ENCODE measurements at places on chromosomes 16 and 17.
A peak's percentile ranks its signal among the peaks of the same experiment; 100 is the strongest.

DNA sequence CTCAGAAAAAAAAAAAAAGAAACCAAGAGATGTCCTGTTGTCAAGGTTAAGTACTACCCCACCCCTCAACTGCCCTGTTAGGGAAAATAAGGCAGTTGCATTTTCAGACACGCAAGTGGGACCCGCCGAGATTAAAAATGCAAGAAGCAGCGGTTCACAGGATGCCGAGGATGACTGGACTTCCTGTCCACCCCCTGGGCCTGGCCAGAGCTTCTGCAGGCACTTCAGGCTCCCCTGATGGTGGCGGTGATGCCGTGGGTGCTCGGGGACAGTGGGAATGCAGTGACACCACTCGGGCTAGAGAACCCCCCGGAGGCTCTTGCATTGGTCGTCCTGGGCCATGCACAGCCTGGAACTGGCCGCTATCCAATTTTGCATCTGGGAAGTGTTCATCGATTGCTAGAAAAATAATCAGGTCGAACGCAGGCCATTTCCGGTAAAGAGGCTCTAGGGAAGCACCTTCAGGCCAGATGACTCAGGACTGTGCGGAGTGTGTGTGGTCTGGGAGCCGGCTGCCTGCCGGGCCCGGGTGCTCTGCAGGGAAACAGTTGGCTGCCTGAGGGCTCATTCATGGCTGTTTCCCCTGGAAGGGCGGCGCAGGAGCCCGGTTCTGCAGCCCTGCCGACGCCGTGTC lies 13.4 kb upstream of the CRISPLD2 start:
- DNase-seq: no peak

DNA sequence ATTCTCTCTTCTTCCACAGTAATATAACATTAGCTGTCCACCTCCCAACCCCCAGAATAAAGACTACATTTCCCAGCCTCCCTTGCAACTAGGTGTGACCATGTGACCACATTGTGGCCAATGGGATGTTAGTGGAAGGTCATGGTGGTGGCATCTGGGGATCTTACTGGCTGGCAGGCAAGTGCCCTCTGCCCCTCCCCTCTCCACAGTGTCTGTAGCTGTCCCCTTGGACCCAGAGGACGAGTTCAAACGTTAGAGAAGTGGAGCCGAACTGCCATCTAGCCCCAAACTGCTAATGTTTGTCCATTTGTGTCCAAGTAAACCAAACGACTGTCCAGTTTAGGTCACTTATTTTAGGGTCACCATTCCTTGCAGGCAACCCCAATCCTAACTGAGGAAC lies 26.6 kb upstream of the KCNG4 start:
- peak; percentile 9 for DNase-seq

- DNase-seq: peak; percentile 77
These were observed 15.3 kb upstream of the MNT start for GRCh38 chr17:2416010-2416734.

GRCh38 chr17:82097184-82097918 lies 685 bp downstream of the FASN start:
- DNase-seq: no peak

DNA sequence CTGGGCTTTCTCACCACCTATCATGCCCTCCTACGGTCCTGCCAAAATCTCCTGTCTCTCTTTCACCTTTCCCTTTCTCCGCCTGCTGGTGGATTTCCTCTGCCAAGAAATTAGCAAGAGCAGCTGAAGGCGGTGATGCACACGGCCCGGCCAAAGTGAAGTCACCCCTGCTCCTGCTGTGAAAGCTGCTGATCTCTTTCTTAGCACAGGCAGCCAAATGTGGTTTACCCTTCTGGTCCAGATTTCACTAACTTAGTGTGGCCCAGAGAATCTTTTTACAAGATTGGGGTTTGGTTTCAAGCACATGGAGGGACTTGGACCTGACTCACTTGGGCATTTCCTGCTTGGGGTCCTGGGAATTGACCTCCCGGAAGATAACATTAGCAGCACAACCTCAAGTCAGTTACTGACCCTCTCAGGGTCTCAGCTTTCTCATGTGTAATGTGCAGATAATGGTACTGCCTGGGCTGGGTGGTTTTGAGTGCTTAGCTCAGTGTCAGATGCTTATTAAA lies 155.7 kb downstream of the SOCS1 start:
- DNase-seq: peak; percentile 76

DNA sequence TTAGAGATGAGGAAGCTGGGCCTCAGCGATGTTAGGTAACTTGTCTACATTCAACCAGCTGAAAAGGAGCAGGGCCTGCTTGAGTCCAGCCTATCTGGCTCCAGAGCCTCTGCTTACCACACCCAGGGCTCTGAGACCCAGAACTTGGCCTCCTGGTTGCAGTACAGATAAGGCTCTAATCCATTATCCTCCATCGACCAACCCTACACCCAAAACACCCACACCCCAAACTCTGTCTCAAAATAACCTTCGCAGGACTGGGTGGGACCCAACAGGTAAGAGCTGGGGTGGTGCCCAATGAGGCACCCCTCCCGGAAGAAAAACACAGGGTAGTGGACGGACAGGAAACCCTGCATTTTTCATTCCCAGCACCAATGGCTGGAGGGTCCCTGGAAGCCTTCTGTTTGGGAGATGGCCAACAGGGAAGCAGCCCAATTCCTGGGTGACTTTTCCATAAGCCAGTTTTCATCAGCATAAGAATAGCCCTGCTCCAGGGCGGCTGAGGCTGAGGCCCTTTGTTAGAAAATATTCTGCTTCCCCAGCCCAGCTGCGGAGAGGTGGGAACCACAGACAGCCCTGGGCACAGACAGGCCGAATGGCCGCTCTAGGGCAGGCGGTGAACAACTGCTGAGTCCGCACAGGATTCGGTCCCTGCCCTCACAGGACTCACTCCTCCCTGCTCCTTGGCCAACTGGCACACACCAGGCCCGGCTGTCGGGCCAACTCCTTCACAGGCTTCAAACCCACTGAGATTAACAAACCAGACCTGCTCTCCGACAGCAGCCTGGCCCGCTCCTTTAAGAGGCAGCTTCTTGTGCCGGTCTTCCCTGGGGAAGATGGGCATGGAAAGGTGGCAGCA lies 9.8 kb downstream of the SMIM5 start:
- DNase-seq: no peak

- no peak for DNase-seq
These were observed 31.3 kb downstream of the MAP1LC3B start for GRCh38 chr16:87423429-87423828.

DNA sequence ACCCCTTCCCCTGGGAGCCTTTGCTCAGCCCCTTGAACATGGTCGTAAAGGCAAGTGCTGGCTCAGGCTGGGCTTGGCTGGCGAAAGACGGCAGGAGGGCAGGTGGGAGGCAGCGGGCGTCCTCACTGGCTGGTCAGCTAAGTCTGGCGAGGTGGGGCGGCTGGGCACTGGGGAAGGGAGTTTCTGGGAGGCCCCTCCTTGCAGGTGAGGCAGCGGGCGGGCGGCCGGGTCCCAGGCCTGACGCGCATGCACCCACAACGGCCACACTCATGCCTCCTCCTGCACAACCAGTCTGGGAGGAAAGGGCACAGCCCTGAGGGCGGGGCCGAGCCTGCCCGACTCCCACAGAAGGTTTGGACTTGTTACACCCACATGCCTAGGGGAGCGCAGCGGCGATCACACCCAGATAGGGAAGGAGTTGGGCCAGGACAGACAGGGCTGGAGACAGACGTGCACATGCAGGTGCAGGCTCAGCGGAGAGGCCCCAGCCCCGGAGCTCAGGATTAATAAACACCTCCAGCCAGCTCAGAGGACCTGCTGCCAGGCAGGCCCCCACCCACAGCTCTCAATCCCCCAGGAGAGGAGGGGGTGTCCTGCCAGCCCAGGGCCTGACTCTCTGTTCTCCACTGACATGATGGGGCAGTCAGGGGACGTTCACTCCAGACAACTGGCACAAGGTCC lies at the start of gene EVPL:
Gene EVPL (minus strand): TSS at position 148 of the 681 bp plus-strand sequence. CDS start 108 bp downstream, at position 40.
- DNase-seq: no peak

DNA sequence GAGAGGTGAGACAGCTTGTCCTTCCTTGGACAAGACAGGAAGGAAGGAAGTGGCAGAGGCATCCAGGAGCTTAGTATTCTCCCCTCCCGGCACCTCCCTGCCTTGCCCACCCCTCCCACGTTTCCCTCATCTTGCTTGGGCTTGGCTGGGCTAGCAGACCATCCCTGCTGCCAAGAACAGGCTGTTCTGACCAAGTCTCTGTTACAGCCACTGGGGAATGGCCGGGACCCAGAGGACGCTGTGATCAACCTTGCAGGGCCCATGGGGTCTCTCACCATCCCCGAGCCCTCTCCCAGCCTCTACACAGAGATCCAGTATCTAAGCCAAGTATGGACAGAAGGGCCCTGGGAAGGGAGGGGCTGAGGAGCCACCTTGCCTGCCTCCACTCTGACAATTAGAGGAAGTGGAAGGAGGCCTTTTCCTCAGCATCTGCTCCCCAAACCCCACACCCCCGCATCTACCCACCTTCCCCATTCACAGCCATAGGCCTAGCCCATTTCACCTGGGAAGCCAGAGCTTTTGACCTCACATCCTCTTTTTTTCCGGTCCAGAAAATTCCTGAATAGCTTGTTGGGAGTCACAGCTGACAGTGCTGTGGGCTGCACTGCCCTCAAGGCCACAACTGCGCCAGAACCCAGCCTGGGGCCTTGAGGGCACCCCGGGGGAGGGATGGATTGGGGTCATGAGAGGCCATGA lies 14.1 kb downstream of the CD300LG start:
- DNase-seq: no peak

- DNase-seq: no peak
These were observed 156.2 kb downstream of the PPM1E start for GRCh38 chr17:58911741-58912343.

GRCh38 chr17:82794781-82795482 lies 43.1 kb downstream of the TBCD start:
- no peak for DNase-seq

GRCh38 chr16:53129281-53130158 lies 74.7 kb downstream of the CHD9 start:
- no peak for DNase-seq

- no peak for DNase-seq
These were observed 65.2 kb upstream of the SMIM36 start for GRCh38 chr17:55576237-55576995.

DNA sequence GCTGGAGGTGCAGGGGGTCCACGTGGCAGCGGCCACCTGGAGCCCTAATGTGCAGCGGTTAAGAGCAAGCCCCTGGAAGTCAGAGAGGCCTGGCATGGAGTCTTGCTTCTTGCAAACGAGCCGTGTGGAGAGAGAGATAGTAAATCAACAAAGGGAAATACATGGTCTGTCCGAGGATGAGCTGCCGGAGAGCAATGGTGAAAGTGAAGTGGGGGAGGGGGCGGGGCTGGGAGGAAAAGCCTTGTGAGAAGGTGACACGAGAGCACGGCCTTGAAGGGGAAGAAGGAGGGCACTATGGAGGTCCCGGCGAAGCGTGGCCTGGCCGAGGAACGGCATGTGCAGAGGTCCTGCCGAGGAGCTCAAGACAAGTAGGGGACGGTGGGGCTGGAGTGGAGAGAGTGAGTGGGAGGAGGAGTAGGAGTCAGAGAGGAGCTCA lies 6.0 kb upstream of the SERPINF1 start:
- no peak for DNase-seq

DNA sequence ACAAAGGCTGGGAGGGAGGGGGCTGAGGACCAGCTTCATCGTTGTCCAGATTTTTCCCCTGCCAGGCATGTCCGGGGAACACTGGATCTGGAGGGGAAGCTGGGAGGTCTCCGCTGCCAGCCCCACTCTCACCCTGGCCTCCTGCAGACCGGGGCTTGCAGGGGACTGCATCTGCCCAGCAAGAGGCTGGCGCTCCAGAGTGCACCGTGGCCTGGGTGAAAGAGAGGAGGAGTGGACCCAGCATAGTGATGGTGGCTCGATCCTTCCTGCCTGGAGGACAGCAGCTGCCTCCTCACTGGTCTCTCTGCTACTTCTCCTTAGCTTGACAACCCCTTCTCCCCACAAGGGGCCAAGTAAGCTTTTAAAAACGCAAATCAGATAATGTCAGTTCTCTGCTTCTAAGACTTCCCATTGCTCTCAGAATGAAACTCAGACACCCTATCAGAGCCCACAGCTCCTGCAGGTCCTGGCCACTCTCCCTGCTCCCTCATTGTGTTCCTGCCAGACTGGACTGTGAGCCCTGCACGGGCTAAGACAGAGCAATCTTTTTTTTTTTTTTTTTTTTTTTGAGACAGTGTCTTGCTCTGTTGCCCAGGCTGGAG lies 15.0 kb downstream of the CPNE2 start:
- DNase-seq: no peak

DNA sequence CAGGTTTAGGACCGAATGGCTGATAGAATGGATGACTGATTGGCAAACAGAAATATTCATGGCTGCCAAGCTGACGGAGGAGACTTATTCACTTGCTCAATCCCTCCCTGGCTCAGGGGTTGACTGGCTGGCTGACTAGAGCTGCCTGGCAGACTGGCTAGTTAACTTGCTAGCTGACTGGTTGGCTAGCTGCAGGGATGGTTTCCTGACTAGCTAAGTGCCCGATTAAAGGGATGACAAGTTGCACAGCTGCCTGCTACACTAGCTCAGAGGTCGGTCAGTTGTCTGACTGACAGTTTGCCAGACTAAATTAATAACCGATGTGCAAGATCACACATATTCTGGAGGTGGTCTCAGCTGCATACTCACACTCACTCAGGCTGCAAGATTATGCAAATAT lies 1208.4 kb upstream of the CDH8 start:
- no peak for DNase-seq

DNA sequence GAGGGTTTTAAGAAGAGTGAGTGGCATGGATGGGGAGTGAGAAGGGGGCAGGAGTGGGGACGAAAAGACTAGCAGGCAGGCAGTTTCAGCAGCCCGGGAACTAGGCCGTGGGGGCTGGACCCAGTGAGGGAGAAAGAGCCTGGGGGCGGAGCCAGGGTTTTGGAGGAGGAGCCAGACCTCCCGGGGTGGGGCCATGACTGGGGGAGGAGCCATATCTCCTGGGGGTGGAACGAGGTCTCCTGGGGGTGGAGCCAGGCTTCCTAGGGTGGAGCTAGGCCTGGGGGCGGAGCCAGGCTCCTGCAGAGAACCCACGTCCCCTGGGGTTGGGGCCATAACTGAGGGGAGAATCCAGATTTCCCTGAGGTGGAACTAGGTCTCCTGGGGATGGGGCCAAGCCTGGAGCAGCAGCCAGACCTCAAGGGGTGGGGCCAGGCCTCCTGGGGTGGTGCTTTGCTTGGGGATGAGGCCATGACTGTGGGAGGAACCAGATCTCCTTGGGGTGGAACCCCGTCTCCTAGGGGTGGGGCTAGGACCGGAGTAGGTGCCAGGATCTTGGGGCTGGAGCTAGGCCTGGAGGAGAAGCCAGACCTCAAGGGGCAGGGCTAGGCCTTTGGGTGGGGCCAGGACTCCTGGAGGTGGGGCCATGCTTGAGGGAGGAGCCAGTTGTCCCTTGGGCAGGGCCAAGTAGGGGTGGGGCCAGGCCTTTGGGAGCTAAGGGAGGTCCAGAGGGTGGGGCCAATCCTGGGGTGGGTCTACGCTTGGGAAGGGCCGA lies 41.7 kb upstream of the JPH3 start:
- DNase-seq: peak; percentile 13

DNA sequence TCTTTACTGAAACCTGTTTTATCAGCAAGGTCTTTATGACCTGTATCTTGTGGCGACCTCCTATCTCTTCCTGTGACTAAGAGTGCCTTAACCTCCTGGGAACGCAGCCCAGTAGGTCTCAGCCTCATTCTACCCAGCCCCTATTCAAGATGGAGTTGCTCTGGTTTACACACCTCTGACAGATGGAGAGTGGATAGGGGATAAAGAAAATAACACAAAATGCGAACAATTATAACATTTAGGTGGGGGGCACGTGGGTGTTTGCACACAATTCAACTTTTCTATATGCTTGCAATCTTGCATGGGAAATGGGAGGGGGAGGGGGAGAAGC lies 83.3 kb downstream of the RMI2 start:
- no peak for DNase-seq

GRCh38 chr17:82718986-82719685 lies 2.6 kb downstream of the FN3KRP start:
- no peak for DNase-seq
